Bone marrow (tissue), 2 donors: ENCODE measurements at places on chromosomes 13 and 19.

- no peak for DNase-seq
Measured at GRCh38 chr13:29865934-29866333, 15.5 kb upstream of the UBL3 start.

DNA sequence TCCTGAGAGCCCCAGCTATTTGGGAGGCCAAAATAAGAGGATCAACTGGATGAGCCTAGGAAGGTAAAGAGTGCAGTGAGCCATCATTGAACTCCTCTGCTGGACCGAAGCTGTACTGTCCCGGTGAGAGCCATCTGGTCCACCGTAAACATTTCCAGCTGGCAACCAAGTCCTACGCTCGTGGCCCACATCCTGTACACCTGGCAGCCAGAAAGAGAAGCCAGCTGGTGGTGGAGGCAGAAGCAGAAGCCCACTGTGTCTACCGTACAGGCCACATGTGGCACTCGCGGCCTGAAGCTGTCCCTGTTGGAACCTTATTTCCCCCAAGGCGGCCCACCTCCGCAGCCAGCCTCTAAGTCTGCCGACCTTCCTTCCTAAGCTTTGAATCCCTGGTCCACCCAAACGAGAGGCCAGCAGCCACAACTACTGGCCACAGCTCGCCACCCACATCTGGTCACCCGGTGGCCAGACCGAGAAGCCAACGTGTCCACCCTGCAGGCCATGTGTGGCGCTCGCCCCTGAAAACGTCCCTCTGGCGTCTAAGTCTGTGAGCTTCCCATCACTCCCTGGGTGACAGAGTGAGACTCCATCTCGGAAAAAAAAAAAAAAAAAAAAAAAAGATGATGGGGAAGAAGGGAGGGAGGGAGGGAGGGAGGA is 14.2 kb upstream of the ZNF91 start:
- DNase-seq, result no peak

- DNase-seq, result no peak
Measured at GRCh38 chr19:43425567-43426392, 11.1 kb downstream of the TEX101 start.

GRCh38 chr13:30255696-30256095 is 51.7 kb downstream of the KATNAL1 start:
- DNase-seq, result no peak

GRCh38 chr13:26985285-26985878 is 186.2 kb downstream of the USP12 start:
- DNase-seq, result peak; percentile 11

DNA sequence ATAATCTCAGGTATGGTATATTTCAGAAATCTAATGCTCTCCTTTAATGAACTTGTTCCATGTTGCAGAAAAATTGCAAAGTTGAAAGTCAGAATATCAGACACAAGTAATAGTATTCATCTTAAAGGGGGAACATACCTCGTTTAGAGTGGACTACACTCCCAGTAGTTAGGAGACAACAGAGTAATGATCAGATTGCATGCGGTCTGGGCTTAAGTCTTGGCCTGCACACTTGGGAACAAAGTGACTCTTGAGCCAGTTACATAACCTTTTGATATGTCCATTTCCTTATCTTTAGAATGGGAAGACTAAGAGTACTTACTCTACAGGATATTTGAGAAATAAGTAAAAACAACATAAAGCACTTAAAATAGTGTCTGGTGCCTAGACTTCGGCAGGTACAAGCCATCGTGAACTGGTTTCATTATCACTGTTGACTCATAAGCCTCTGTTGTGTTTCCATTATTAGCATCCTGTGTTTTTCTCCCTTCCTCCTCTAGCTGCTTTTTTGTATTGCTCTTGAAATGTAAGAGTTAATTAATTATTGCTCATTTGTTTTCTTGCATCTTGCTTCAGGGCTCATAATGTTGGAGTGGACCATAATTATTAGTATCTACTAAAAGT is 53.0 kb downstream of the DPY19L3 start:
- DNase-seq, result no peak

DNA sequence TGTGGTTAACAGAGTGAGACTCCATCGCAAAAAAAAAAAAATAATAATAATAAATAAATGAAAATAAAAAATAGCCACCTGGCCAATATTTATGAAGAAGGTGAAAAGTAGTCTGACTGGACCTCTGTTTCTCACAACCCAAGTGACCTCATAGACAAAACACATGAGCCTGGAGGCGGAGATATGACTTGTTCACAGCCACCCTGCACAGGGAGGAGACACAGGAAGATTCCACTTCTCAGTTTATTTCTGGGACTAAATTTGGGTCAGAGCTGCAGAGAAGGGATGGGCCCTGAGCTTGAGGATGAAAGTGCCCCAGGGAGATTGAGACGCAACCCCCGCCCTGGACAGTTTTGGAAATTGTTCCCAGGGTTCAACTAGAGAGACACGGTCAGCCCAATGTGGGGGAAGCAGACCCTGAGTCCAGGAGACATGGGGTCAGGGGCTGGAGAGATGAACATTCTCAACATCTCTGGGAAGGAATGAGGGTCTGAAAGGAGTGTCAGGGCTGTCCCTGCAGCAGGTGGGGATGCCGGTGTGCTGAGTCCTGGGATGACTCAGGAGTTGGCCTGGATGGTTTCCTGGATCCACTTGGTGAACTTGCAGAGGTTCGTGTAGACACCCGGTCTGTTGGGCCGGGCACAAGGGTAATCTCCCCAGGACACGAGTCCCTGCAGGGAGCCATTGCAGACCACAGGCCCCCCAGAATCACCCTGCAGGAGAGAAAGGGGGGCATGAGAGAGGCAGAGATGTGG is 9.6 kb downstream of the KLK5 start:
- DNase-seq, result no peak

DNA sequence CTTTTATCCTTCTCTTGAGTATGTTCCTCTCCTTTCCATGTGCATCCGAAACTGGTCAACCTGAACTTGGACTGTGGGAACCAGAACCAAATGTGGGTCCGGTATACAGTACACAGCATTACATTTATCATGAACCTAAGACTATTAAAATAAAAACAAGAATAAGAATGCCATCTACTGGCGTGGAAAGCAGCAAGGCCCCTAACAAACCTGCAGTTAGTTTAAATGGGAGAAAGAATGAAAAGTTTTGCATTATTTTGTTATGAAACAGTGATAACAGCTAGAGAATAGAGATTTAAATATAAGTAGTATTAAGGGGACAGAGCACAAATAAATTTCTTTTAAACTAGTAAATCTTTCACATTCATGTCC is 159.5 kb downstream of the RBM26 start:
- DNase-seq, result no peak

DNA sequence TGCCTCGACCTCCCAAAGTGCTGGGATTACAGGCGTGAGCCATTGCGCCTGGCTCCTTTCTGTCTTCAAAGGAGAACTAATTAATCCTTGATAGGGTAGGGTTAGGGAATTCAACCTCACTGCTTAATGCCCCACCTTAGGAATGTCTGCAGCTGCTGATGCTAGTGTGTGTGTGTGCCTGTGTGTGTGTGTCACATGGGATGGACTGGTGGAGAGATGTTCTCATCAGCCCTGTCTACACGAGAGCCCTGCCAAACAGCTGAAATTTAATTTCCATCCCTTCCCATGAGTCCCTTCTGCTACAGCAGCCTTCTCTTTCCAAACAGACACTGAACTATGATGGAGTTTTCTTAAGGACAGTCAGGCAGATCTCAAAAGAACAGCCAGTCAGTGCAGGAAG is 46.5 kb upstream of the CLDN10 start:
- no peak for DNase-seq

DNA sequence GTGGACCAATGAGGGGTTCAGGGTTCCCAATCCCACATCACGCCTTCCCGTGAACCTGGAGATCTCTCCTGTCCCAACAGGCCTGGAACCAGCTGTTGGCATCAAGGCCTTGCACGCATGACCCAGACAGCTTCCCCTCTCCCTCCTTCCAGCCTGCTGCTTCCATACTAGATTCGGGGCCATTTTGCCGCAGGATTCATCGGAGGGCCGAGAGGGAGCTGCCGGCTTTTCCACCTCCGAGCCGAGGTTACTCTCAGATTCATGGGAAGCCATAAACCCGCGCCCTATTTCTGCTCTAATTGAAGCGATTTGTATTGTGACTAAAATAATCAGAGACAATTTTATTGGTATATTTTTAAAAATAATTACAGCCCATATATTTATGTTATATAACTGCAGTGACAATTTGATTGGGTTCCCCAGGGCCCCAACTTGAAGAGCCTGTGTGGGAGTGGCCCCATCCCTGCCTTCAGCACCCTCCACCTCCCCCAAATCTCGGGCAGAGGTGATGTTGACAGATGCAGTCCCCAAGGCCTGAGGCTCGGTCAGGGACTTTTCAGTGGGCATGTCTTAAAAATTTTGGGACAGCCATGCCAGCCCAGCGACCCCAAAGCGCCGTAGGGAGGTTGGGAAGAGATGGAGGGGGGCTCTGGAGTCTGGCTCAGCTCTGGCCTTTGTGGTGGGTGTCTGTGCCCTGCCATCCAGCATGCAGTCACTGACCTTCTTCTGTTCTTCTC is 30.8 kb upstream of the PEPD start:
- no peak for DNase-seq

DNA sequence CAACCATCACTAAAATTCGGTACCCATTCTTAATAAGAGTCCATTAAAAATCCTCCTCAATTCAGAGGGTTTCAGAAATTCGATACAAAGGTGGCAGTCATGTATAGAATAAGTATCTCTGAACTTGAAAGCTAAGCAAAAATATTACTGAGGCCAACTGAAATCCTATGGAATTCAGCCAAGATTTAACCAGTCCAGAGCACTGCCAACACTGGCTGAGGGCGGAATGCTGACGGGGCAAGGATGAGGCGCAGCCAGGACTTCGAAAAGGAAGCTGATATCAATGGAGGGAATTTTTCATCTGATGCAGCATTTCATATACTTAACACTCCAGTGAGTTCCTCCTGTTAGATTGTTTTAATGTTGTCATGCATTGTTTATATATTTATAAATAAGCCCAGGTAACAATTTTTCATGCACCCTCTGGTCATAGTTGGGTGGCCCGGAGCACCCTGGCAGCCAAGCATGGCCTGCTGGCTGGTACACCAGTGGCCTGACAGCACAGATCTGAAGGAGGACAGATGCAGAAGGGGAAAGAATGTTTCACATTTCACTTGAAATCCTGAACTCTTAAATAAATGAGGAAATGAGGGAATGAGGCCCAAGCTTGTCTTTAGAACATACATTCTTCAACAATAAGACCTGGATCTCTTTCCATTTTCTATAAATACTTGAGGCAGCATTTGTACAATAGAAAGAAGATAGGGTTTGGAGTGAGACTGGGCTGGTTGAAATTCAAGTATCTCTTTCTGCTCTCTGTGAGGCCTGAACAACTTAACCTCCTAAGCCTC is 41.5 kb downstream of the WDFY2 start:
- no peak for DNase-seq

- DNase-seq, result peak; percentile 61
Measured at GRCh38 chr19:54231077-54231931, 8.5 kb upstream of the LILRB3 start.

- DNase-seq, result no peak
Measured at GRCh38 chr19:44744871-44745332, 3.6 kb upstream of the BCL3 start.

DNA sequence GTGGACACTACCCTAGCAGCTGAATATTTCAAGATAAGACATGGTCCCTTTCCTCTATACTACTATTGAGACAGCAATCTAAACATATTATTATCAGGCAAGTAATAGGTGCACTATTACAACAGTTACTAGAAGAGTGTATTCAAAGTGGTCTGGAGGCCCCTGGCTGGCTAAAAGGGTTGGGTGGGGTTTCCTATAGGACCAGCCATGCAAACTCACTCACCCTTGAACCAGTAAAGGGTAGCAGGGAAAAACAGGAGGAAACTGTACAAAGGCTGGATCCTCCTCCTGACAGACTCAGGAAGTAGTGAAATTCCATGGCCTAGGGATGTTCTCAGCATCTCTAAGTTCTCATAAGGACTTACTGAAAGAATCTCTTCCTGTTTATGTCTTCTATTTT is 7.7 kb downstream of the SMAD9 start:
- DNase-seq, result no peak

DNA sequence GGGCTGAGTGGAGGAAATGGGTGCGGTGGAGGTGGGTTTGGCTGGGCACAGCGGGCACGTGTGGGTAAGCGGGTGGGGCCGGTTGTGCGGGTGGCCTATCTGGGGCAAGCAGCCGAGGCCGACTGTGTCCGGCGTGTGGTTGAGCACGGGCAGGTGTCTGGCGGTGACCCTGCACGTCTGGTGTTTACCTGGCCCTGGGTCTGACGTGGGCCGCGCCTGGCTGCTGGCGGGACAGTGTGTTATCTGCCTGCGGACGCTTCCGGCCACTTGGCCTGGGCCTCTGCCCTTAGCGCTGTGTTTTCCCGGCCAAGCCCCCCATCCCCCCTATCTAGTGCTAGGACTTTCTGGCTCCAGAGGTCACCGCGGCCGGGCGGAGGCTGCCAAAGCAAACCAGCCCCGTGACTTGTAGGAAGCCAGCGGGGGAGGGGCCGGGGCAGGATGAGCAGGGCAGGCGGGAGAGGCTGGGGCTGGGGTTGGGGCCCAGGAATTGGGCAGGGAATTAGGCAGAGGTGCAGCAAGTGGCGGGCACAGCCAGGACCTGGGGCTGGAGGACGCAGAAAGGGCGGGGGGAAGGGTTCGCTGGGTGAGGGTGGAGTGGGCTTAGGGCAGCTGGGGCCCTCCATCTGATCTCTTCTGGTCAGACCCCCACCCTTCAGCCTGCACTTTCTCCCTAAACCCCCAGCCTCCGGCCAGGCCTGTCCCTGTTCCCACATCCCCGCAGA is 534 bp upstream of the HPN start:
- no peak for DNase-seq

DNA sequence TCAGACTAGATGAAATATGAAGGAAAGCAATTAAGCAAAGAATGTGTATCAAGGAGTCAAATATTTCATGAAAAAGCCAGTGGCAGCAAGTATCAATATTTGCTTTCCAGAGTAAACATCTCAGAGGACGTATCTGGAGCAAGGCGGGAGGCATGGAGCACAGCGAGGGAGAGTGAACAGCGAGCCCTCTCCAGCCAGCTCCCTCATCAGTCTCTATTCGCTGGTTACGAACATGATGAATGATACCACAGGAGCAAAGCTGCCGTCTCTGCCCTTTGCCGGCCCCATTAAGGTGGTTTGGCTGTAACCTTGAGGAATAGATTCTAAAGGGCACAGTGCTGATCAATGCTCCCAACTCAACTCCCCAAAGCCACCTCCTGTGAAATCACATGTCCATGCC is 95.8 kb downstream of the CCNA1 start:
- no peak for DNase-seq

- DNase-seq, result no peak
Measured at GRCh38 chr13:33285420-33286124, at the start of gene STARD13. STARD13 (minus strand) TSS chr13:33285755; CDS start chr13:33285638, 117 bp downstream.

DNA sequence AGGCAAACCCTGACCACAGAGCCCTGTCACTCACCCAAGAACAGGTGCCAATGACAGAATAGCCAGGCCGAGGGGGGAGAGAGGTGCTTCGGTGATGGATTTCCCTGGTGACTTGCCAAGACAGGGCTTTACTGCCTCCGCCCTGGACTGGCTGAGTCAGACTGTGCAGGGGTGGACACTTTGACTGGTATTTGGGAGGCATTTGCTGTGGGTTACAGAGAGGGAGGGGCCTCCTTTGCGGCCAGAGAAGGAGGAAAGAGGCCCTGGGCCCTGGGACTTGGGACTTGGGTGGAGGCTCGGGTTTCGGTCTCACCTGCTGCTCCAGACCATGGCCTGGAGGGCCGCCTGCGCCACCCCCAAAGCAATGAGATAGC is 4.6 kb upstream of the EPS8L1 start:
- no peak for DNase-seq
